NCI-H187 (cell line): ENCODE measurements at places on chromosomes 16 and 17.

GRCh38 chr16:48446534-48446920 is 61.3 kb upstream of the SIAH1 start:
- DNase-seq: no peak

DNA sequence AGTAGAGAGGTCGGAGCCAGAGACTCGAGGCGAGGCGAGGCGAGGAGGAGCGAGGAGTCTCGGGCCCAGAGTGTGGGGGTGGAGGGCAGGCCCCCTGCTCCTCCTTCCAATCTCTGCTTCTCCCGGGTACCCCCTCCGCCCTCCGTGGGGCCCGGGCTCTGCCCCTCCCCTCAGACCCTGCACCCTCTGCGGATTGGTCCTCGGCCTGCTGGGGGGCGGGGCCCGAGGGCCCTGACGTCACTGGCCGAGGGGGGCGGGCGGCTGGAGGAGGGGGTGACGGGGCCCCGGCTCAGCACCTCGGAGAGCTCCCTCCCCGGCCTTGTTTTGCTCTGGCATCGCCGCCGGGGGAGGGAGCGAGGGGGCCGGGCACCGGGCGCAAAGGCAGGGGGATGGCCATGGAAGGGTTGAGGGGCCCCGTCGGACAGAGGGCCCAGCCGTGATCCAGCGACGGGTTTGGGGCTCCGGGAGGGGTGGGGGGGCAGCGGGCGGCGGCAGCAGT is at the start of gene RUNDC3A:
RUNDC3A (plus strand) TSS at position 282 of the 499 bp plus-strand sequence. CDS start 232 bp downstream, outside the sequence.
- DNase-seq: peak; percentile 68

- DNase-seq: no peak
Observed at GRCh38 chr17:48907713-48908046, 527 bp upstream of the UBE2Z start.

GRCh38 chr16:4414187-4414917 is 2.0 kb downstream of the CORO7 start:
- DNase-seq: no peak

GRCh38 chr17:42584880-42585279 is 7.4 kb upstream of the PSMC3IP start:
- DNase-seq: no peak

DNA sequence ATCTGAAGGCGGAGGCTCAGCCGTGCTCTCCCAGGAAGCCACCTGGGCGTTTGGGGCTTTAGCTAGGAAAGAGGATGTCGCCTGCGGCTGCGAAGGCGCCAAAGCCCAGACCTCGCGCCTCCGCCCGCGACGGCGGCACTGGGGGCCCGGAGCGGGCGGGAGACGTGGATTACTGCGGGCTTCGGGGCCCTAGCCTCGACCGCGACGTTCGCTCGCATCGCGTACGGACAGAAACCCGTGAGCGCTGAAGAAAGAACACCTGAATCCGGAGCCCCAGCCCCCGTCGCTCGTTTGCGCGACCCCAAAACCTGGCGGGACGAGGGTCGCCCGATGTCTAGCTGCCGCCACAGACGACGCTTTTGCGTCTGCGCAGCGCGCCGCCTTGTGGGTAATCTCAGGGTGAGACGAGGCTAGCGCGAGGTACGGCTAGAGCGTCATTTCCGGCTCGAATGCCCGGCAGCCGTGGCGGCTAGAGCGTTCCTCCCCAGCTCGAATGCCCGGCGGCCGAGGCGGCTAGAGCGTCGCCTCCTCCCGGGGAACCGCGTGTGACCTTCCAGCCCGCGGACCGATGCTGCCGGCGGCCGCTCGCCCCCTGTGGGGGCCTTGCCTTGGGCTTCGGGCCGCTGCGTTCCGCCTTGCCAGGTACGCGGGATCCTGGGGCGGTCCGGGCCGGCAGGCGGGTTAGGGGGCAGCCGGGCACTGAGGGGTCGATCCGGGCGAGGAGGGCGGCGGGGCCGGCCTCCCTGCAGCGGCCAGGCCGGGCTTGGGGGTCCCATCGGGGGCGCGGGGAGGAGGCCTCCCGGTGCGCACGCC is at the start of gene MRPL12:
MRPL12 (plus strand) TSS at position 434 of the 813 bp plus-strand sequence; CDS start at position 569, 135 bp downstream.
- peak; percentile 90 for DNase-seq

- no peak for DNase-seq
Observed at GRCh38 chr16:75228143-75228976, 9.6 kb downstream of the CTRB1 start.

DNA sequence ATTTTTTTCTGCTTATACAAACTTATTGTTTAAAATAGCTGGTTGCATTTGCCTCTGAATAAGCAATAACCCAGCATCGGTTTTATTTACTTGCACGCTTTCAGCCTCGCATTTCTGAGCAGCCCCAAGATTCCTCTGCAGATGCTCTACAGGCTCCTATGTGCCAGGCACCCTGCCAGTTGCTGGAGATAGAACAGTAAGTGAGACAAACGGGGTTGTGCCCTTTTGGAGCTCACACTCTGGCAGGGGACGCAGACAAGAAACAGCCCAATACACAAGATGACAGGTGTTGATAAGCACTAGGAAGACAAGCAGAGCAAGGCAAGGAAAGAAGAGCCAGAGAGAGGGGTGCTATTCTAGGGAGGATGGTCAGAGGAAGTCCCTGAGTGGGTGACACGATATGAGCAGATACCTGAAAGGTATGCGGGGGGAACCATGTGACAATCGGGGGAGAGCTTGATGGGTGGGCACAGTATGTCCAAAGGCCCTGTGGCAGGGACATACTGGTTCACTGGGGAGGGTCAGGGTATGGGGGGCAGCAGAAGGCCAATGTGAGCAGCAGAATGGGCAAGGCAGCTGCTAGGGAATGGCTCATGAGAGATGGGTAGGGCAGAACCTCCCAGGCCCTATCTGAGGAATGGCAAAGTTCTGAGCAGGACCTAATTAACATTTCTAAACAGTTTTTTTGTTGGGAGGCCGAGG is 18.7 kb upstream of the ADORA2B start:
- no peak for DNase-seq

DNA sequence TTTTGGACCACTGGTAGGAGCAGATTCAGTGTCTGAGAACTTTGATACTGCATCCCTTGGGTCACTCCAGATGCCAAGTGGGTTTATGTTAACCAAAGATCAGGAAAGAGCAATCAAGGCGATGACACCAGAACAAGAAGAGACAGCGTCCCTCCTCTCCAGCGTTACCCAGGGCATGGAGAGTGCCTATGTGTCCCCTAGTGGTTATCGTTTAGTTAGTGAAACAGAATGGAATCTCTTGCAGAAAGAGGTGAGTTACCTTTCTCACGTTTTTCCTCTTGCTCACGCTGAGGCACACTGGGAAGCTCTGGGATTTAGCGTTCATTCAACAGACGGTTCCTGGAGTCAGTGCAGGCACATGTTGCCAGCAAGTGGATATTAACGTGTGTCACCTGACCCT is 58.0 kb downstream of the NUP88 start:
- DNase-seq: no peak
